Muscle of arm (tissue), 14 donors: ENCODE measurements at places on chromosomes 3 and 15. TPM values are rescaled to one million over a fixed set of nuclear protein-coding genes. Genes with fewer than 3 reads are reported as not detected.

DNA sequence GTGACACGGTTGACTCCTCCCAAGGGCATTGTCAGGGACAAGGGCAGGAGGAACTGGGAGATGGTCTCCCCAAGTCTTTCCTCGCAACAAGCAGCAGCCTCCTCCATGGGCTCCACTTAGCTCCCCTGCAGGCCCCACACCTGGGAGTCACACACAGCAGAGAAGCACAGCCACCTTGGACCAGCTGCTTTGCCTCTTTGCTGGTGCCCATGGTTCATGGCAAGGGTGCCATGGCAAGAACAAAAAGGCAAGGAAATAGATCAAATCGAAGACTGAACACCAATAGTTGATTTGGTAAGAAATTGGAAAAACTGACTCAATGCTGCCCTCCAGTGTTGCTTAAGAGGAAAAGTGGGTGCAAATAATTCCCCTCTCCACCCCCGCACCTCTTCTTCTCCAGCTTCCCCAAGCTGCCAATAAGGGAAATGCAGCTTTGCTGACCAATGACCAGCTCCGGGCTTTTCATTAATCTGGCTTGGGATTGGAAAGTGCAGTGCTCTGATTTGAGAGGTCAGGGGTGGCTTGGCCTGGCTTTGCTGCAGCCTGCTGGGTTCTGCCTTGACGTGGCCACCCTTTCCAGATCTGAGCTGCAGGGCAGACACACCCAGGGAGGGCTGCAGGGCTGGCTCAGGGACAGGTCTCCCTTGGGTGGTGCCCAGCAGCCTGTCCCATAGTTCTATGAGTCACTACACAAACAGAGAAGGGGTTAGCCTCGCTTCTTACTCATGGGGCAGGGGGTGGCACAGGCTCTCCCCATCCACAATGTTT is 162.0 kb downstream of the KLF13 start:
- peak; percentile 72 for DNase-seq

DNA sequence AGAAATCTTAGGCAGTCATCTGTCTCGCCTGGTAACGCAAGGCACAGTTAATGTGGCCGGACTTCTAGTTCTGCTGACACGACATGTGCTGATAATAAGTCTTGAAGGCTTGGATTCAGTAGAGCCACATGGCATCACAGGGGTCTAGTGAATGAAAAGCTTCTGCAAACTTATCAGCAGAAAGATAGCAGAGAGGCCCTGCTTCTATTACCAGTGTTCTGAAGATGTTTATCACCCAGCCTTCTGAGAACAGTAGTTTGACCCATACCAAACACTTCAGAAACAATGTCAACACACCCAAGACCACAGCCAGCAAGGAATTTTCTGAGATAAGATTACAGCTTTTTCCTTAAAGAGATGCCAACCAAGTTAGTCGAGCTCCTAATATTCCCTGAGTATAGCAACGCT is 102.7 kb upstream of the UMPS start:
- no peak for DNase-seq

- no peak for DNase-seq
Measured at GRCh38 chr15:34360298-34360697, 6.7 kb downstream of the LPCAT4 start.

DNA sequence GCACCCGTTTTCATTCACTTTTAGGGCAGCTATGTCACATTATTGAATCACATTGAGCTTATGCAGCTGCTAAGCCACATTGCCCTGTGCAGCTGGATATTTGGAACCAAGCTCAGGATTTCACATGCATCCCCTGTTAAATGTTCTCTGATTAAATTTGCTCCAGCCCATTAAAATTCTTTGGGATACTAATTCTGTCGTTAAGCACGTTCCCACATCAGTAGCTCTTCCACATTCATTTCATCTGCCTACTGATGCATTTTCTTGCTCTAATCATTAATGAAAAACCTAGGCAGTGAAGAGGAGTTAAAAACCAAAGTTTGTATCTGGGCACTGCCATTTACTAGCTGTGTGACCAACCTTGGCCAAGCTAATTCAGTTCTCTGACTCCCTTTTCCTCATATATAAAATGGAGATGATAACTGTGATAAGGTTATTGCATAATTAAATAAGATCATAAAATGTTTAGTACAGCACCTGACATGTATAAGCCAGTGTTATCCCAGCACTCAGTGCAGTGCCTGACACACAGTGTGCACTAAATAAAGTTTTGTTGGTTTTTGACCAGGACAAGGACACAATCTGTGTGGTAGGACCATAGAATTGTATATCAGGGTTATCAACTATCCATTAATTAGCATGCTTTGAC is 222.2 kb upstream of the ATP11B start:
- DNase-seq: no peak

- no peak for DNase-seq
Measured at GRCh38 chr3:115281697-115282675, 134.9 kb upstream of the ZBTB20 start.

DNA sequence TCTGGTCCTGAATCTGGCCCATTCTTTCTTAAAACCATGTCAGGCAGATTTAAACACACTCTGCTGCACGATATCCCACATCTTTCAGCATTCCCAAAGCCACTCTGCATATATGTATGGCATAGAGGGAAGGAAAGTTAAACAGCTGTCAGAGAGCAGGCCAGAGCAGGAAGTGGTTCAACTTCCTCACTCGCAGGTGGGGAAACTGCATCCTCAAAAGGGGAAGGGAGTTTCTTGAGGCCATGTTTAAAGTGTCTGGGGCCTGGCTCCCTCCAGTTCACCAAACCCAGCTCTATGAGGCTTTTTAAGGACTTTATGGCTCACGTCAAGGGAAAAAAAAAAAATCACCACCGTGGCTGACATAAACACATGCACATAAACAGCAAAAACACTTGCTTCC is 123.1 kb downstream of the OPA1 start:
- no peak for DNase-seq

GRCh38 chr3:73270839-73271483 is 209.5 kb downstream of the EBLN2 start:
- DNase-seq: peak; percentile 18

GRCh38 chr3:46369675-46370132 is 1.0 kb upstream of the CCR5 start:
- no peak for DNase-seq

DNA sequence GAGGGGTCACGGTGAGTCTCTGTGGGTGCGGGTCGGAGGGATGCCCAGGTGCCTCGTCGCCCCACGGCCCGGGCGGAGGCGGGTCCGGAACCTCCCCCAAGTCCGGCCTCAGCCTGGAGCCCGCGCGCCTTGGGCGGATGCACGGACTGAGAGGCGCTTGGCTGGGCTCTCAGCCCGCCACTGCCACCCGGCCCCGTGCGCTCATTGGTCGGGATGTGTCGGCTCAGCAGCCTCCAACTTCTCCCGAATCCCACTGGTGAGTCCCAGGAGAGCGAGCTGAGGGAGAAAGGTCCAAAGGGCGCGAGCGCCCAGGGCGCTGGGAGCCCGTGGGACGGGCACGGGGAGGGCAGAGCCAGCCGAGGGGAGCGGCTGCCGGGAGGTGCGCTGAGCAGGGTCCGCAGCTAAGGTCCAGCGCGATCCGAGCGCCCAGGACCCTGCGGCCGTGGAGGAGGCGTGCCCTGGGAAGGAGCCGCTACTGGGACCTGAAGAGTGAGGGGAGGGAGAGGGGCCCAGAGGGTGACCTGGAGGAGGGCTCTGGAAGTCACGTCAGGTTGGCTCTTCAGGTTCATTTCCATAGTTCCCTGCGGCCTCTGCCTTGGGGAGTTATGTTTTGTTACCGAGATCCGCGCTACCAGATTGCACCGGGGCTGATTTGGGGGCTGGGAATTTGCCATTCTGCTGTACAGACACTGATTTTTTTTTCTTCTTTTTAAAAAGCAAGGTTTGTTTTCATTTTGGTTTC is at the start of gene MME:
MME (plus strand) TSS at position 574 of the 742 bp plus-strand sequence. CDS start 3,849 bp downstream, outside the sequence.
- peak; percentile 29 for DNase-seq

DNA sequence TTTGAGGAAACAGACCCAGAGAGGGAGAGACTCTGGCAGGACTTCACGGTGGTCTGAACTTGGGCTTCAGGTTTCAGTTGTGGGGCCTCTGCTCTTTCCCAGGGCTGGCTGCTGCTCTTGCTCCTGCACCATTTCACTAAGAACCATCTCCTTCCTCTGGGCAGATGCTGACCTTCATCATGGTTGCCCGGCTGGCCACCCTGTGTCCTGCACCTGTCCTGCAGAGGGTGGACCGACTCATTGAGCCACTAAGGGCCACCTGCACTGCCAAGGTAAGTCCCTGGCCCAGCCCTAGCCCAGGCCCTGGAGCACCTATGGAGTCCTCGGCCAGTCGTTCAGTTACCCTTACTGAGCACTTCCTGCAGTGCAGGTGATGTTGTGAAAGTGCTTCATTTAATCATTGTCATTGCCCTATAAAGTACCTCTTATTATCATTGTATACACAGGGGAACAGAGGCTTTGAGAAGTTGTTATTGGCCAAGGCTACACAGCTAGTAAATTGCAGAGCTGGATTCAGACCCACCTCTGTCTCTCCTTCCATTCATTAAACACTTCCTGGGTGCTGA is 10.0 kb downstream of the RPL32 start:
- DNase-seq: no peak

DNA sequence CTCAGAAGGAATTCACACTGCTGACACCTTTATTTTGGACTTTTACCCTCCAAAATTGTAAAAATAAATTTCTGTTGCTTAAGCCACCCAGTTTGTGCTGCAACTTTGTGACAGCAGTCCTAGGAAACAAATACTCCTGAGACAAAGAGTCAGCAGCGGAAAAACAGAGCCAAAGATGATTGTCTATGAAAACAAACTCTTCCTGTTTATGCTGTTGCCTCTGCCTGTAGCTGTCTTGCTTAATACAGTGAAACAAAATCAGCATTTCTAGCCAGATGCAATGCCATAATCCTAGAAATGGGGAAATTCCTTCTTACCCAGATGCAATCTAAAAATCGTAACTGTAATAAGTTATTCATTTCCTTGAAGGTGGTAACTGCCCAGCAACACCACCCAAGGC is 387.5 kb upstream of the ATP11B start:
- no peak for DNase-seq

GRCh38 chr15:29377161-29377560 is 107.5 kb upstream of the NSMCE3 start:
- no peak for DNase-seq

- no peak for DNase-seq
Measured at GRCh38 chr3:160460033-160460432, 10.4 kb upstream of the TRIM59 start.

- no peak for DNase-seq
Measured at GRCh38 chr15:68962465-68962864, 32.1 kb downstream of the SPESP1 start.

DNA sequence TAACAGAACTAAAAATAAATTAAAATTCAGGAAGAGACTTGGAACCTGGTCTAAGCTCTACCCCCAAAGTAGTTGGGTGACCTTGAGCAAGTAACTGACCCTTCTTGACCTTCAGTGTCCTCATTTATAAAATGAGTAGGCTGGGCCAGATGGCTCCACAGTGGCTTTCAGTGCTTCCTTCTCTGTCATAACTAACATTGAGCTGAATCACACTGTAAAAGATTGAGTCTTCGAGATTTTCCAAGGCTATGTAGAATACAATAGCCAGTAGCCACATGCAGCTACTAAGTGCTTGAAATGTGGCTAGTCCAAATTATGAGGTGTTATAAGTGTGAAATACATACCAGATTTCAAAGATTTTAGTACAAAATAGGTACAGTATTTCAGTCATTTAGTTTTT is 313.3 kb downstream of the MECOM start:
- no peak for DNase-seq

GRCh38 chr3:47949979-47950378 is 66.2 kb downstream of the MAP4 start:
- no peak for DNase-seq

DNA sequence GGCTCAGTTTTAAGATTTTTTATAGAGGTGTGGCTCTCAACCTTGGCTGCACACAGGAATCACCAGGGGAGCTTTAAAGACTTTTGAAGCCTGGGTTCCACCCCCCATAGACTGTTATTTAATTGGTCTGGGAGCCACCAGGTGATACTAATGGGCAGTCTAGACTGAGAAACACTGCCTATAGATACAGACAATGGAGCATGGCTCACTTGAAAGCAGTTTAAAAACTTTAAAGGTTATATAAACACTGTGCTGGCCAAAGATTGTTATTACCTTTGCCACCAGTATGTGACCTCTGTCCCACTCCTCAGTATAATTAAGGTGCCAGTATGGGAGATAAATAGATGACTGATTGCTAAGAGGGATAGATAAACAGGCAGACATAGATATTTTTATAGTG is 3.8 kb downstream of the GOLIM4 start:
- no peak for DNase-seq

- peak; percentile 43 for DNase-seq
Measured at GRCh38 chr15:48855501-48856440, 22.2 kb upstream of the EID1 start.

- DNase-seq: no peak
Measured at GRCh38 chr3:194091141-194091540, 44.8 kb upstream of the HES1 start.

DNA sequence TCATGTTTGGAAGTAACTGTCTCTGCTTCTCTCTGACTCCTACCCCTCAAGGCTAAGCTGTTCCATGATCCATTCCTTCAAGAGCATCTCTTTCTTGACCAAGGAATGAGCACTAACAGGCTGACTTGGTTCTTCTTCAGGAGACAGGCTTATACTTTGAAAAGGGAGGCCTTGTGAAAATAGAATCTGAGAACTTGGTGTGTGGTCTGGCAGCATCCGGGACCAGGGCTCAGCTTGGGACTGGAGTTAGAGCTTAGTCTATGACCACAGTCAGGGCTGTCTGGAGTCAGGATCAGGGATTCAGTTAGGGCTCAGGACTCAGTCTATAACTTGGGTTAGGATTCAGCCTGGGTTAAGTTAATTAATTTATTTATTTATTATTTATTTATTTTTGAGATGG is 44.9 kb upstream of the SLC6A6 start:
- DNase-seq: no peak

GRCh38 chr3:194675680-194676079 is 3.7 kb upstream of the LSG1 start:
- no peak for DNase-seq

GRCh38 chr15:63749330-63749942 is 84.3 kb downstream of the HERC1 start:
- no peak for DNase-seq

The TMCO5A gene
- polyA plus RNA-seq: not detected

The NRROS gene
- polyA plus RNA-seq: 4.3 TPM

The SLC6A20 gene
- 0.25 TPM for polyA plus RNA-seq

The UQCRC1 gene
- 168 TPM for polyA plus RNA-seq

The OR5AC2 gene
- polyA plus RNA-seq: not detected

The DNAH12 gene
- polyA plus RNA-seq: 0.34 TPM

The RNF168 gene
- polyA plus RNA-seq: 10.0 TPM

The POLQ gene
- 4.6 TPM for polyA plus RNA-seq
